Activated CD8-positive, alpha-beta memory T cell treated with anti-CD3 and anti-CD28 coated beads, Interleukin-2, amount 10 ng/mL, durations not matched to agents 7 days and 5 days (primary cell): ENCODE measurements at places on chromosomes 4 and X. TPM values are rescaled to one million over a fixed set of nuclear protein-coding genes. Genes with fewer than 3 reads are reported as not detected.

Gene WDFY3
- 0.09 TPM for total RNA-seq

Gene DCAF16
- 38.9 TPM for total RNA-seq

Gene PDLIM3
- total RNA-seq, result not detected

Gene MAGED4
- 0.32 TPM for total RNA-seq

GRCh38 chr4:145218251-145218650 lies 37.9 kb upstream of the OTUD4 start:
- no peak for DNase-seq

DNA sequence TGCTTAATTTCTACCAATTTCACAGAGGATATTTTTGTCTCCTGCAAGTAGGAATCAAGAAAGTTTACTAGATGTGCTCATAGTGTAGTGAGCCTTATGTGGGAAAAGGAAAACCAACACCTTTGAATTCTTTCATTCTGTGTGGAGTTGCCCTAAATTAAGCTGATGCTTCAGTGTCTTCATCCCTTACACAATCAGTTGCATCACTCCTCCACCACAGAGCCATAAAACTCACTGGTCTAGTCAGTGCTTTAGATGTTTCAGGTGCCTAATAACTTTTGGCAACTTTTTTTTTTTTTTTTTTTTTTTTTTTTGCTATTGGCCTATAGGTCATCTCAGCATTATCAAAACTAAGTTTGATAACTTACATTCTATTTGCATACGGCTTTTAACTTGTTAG lies 41.5 kb downstream of the HHIP start:
- no peak for DNase-seq

- DNase-seq, result no peak
Observed at GRCh38 chrX:107504006-107504405, 54.6 kb downstream of the FRMPD3 start.

DNA sequence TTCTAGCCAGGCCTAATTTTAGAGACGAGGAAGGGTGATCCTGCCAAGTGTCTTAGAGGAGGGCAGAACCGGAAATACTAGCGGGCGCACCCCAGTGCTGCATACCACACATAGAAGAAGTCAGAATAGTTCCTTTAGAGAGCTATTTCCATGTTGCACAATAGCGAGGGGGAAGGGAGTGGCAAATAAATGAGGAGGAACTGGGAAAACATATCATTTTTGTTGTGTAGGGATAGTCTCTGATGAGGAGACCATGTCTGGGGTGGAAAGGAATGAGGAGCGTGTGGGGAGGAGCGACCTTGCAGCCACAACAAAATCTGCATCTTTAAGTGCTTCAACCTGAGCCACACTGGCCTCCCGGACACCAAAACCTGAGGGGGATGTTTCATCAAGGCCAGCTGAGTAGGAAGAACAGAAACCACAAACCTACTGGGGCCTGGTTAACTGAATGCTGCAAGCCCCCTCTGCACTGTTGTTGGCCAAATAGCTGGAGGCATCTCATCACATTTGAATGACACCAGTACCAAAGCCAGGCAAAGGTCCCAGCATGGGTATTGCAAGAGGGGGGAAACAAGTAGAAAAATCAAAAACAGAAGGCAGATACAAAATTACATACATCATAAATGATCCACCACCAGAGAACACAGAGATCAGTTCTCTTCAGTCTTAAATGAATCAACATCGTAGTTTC lies 26.7 kb upstream of the C1QTNF7 start:
- peak; percentile 60 for DNase-seq

DNA sequence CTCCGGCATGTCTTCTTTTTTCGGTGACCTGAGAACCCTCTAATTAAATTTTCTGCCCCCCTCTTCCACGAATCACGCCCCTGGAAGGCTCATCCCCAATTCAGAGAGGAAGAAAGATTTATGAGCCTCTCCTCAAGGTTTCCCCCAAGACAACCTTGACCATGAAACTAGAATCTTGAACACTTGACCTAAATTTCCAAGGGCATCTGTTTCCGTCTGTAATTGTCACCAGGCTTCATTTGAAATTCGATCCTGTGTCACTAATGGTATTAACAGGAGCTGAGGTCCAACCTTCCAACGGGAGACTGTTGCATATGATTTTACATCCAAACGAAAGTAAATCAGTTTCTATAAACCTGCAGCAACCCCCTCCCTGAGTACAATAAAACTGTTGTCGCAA lies 139.9 kb upstream of the ZIC3 start:
- no peak for DNase-seq

GRCh38 chr4:100100985-100101384 lies 89.3 kb downstream of the DDIT4L start:
- peak; percentile 52 for DNase-seq

GRCh38 chr4:74631338-74631737 lies 163.0 kb downstream of the BTC start:
- DNase-seq, result no peak
